ENCODE measurements at places on chromosomes 2 and 18.

GRCh38 chr2:134677856-134678756 is 40.7 kb downstream of the TMEM163 start:
- DNase-seq = no peak

GRCh38 chr2:149188291-149188690 is 142.1 kb upstream of the LYPD6 start:
- DNase-seq = no peak

DNA sequence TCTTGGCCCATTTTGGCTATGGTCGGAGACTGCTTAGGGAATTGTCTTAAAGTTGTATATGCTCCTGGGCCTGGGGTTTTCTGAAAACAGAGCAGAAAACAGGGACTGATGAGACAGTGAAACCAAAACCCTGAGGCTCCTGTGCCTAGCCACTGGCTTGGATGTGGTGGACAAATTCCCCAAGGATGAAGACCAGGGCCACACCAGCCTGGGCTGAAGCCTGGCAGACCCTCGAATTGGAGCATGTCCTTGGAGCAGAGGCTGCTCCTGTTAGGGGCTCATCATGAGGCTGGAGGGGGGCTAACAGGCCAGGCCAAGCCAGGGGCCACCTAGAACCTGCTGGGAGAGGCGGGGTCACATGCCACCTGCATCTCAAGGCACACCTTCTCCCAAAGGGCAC is 68.1 kb downstream of the STPG4 start:
- no peak for DNase-seq

DNA sequence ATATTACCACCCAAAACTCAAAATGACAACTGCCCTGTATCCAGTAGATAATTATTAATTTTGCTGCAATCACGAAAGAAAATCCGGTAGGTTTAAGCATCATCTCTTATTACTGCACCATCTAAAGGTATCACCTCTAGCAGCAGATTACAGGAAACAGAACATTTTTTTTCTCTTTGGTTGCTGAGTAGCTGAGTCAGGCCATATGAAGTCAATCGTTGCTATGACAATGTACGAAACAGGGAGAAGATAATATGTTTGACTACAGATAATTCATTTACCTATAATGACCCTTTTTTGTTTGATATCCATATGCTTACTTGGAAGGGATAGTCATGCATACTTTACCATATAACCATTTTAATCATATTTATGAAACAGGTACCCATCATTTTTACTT is 831.6 kb upstream of the CHAC2 start:
- DNase-seq = no peak

DNA sequence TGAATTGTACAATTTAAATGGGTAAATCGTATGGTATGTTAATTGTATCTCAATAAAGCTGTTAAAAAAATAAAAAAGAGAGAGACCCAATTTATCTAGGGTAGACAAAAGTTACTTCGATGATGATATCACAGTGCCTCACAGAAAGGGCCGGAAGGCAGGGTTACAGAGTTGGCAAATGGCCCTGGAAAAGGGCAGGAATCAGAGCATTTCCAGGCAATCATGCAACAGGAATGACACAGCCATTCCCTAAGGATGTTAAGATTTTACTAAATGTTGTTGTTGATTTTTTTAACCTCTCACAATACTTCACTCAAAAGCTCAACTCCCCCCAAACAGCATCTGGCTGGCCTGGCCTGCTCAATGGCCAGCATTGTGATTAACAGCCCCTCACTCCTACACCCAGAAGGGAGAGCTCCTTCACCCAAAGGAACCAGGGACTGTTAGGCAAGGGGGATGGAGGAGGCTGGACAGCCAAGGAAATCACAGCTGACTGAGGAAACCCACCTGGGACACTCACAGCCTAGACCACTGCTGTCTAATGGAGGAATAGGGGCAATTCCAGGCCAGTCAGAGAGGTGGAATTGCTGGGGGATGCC is 7.7 kb upstream of the SP100 start:
- DNase-seq = no peak

DNA sequence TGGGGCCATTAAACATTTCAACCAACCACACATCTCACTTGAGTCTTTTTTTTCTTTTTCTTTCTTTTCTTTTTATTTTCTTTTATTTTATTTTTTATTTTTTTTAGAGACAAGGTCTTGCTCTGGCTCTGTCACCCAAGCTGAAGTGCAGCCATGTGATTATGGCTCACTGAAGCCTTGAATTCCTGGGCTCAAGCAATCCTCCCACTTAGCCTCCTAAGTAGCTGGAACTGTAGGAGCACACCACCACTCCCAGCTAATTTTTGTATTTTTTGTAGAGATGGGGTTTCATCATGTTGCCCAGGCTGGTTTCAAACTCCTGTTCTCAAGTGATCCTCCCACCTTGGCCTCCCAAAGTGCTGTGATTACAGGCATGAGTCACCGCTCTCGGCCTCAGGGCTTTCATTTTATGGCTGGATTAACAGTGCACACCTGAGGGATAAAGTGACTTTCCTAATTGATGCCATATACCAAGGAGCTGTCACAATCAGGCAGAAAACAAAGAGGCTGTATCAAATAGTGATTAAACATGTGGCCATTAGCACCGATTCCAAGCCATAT is 21.5 kb downstream of the KIAA2012 start:
- DNase-seq = no peak

GRCh38 chr2:217301142-217301925 is 441.5 kb upstream of the TNP1 start:
- DNase-seq = no peak

GRCh38 chr2:197058777-197059300 is 132.3 kb upstream of the PGAP1 start:
- no peak for DNase-seq

DNA sequence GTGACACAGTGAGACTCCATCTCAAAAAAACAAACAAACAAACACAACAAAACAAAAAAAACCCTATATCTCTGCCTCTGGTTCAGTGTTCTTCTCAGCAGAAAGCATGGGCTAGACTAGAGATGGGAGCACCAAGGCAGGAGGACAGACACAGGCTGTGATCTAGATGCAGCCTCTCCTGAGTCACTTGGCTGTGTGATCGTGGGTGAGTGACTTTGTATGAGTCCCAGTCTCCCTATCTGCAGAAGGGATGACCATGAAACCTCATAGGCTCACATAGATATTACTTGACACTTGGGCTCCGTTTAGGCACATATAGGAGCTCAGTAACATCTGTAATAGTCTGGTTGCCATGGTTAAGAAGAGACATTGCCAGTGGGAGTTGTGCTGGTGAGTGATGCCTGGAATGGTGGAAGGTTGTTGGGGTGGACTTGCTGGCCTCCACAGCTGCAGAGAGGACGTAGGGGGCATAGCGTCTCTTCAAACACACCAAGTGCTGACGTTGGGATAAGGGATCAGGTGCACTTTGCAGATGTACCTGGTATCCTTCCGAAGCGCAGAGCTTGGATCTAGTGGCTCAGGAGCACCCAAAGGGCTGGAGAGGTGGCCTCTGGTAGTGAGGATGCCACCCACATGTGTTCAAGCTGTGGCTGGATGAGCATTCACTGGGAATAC is 318.9 kb upstream of the HS6ST1 start:
- DNase-seq = no peak

DNA sequence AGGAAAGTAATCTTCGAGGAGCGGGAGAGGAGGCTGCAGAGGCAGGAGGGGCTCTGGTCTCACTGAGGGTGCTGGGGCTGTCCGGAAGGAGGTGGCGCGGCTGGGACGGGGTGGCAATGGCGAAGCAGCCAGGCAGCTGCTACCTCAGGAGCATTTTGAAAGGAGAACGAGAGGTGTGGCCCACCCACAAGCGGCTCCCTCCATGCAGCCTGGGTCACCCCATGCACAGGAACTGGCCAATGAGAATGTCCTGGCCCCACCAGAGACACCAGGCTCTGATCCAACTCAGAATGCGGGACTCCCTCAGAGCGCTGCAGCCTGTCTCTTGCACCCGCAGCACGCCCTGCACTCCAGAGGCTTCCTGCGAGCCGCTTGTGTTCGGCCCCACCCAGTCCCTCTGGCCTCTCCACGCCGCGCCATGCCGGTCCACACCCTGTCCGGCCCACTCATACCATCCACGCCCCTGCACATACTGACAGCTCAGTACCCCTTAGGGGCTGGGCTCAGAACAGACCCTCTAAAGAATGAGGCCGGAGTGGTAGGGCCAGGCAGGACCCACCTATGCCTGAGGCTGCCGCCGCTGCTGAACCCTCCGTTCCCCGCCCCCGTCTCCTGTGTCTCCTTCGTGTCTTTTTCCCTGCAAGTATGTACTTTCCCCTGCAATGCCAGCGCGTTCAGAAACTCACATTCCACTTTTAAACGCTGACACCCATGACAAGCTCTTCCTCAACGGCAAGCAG is 6.4 kb upstream of the BOK start:
- DNase-seq = no peak

DNA sequence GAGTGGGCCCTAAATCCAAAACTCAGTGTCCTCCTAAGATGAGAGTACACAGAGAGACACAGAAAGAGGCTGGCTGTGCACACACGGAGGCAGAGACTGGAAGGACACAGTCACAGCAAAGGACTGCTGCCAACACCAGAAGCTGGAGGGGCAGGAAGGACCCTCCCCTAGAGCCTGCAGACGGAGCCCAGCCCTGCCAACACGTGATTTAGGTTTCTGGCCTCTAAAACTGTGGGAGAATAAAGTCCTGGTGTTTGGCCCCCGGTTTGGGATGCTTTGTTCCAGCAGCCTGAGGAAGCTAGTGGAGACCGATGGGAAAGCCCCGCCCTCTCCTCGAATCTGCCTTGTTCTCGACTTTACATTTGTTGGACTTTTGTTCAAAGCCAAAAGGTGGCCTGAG is 10.6 kb downstream of the CNDP1 start:
- no peak for DNase-seq

GRCh38 chr2:58204195-58204959 is 36.7 kb downstream of the FANCL start:
- no peak for DNase-seq

GRCh38 chr18:71027531-71027930 is 738.7 kb downstream of the SOCS6 start:
- no peak for DNase-seq

DNA sequence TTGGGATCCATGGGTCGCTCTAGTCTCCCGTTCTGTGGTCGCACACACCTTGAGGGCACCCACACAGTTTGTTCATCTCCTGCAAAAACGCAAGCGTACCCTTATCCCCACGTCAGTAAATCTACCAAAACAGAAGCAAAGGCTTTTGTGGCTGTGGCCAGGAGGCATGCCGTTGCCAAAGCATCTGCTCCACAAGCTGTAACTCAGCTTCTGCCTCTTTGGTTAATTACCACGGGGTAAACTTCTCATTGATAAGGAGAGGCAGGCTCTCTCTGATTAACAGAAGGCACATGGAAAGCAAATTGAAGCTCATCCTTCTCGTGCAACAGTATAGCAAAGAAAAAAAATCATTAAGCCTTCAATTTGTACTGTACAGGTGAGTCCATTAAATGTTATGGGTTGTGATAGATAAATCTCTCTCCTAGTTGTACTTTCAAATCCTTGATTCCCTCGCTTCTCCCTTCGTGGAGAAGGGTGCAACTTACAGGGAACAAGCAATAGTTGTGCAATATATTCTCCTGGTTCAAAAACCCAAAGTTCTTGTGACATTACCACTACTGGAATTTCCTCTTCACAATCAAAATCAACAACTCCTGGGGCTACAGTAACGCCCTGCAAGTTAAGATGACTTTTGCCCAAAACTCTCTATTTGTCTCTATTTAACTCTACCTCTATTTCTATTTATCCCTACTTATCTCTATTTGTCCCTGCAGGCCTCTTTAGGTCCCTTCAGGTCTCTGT is 10.3 kb downstream of the PECR start:
- DNase-seq = no peak

GRCh38 chr2:239706367-239706766 is 305.5 kb upstream of the HDAC4 start:
- no peak for DNase-seq

DNA sequence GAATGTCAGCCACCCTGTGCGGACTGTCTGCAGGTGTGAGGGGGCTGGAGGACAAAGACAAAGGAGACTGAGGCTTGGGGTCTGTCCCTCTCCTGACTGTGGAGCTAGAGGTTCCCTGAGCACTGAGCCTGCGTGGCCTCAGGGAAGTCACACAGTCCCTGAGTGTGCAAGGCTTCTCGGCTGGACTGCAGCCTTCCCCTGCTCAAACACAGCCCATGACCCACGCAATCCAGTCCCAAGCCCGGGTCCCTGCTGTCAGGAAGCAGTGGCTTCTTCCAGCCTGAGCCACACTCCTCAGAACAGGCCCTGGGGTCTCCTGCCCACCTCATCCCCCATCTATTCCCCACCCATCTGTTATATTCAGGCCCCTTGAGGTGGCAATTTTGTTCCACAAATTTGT is 2.7 kb downstream of the ASTL start:
- DNase-seq = no peak

- DNase-seq = no peak
These were observed 229.9 kb upstream of the HDAC4 start for GRCh38 chr2:239630618-239631286.

DNA sequence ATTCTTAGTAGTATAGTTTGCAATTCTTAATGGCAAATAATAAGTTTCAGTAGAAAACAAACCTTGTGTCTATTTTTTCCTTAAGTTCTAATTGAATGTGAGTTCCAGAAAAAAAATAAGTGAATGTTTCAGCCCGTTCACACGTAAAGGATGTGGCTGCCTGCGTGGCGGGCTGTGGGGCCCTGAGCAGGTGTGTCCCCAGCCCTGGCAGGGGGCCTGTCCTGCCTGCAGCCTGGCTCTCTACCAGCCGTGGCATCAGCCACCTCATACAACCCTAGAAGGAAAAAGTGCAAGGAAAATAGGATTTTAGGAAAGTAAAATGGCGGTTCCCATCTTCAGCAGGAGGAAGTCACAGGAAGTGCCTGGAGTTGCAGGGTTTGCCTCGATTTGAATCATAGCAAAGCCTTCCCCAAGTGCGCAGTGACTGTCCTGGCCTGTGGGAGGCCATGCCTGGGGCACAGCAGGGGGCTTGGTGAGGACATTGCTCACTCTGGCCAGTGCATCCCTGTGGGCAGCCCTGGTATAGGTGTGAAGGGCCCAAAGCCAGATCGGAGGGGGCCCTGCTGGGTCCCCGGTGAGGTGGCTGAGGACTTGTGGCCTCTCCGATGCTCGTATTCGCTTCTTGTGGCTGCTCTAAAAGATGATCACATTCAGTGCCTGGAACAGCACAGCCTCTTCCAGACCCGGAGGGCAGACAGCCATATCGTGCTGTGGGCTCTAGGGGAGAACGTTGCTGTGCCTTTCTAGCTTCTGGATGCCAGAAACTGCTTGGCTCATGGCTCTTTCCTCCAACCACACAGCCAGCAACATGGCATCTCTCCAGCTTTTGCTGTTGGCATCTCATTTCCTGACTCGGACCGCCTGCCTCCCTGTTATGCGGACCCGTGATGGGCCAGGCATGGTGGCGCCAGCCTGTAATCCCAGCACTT is 12.6 kb downstream of the DTYMK start:
- no peak for DNase-seq

DNA sequence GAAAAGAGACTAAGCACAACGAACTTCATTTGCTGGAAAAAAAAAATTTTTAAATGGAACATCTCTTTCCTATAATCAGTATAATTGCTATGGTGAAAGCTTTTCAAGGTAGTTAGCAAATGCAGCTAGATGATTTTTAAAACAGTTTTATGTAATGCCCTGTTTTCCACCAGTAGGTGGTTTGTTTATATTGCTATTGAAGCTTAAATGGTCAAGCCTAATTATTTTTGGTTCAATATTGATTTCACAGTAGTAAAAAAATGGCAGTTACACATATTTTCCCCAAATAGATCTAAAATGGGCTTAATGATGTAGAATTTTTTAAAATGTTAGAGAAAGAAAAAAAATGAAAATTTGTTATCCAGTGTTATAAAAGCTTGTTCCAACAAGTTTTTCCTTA is 70.2 kb downstream of the CDH19 start:
- DNase-seq = no peak

- no peak for DNase-seq
These were observed 13.4 kb upstream of the GLS start for GRCh38 chr2:190867212-190867611.

Data from kidney epithelial cell (primary cell).